Mesenchymal stem cell (in vitro differentiated cells and primary cell): ENCODE measurements at places on chromosomes 12 and 14.

GRCh38 chr14:73884438-73885190 lies 2.0 kb upstream of the ZNF410 start:
- no peak for DNase-seq

- peak; percentile 89 for DNase-seq
Measured at GRCh38 chr12:124379938-124380754, 85.3 kb downstream of the RFLNA start.

- peak; percentile 36 for DNase-seq
Measured at GRCh38 chr12:19841451-19841850, 402.2 kb downstream of the AEBP2 start.

- DNase-seq: no peak
Measured at GRCh38 chr14:92501891-92502351, 11.7 kb upstream of the RIN3 start.

DNA sequence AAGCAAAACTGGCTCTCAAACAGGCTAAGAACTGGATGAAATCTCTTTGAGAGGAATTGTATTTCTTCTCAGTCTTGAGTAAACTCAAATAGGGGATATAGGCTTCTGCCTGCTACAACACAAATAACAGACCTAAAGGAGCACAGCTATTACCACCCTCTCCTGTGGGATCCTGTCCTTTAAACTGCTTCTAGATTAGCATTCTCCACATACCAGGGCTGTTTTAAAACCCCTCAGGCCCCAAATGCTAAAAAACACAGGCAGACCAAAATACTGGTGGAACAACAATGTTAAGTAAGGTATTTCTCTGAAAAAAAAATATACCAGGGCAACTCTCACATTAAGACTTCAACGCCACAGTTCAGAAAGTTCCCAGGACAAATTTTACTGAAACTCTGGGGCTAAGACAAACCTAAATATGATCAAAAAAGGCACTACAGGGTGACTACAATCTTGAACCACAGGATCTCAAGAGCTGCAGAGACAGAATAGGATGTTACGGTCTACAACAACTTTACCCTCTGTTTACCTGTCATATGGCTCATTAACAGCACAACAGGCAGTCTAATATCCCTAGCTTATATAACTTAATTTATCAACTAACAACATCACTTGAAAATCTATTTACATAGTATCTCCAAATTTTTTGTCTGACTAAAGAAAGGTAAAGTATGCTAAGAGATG lies 7.2 kb downstream of the CPNE8 start:
- DNase-seq: no peak

DNA sequence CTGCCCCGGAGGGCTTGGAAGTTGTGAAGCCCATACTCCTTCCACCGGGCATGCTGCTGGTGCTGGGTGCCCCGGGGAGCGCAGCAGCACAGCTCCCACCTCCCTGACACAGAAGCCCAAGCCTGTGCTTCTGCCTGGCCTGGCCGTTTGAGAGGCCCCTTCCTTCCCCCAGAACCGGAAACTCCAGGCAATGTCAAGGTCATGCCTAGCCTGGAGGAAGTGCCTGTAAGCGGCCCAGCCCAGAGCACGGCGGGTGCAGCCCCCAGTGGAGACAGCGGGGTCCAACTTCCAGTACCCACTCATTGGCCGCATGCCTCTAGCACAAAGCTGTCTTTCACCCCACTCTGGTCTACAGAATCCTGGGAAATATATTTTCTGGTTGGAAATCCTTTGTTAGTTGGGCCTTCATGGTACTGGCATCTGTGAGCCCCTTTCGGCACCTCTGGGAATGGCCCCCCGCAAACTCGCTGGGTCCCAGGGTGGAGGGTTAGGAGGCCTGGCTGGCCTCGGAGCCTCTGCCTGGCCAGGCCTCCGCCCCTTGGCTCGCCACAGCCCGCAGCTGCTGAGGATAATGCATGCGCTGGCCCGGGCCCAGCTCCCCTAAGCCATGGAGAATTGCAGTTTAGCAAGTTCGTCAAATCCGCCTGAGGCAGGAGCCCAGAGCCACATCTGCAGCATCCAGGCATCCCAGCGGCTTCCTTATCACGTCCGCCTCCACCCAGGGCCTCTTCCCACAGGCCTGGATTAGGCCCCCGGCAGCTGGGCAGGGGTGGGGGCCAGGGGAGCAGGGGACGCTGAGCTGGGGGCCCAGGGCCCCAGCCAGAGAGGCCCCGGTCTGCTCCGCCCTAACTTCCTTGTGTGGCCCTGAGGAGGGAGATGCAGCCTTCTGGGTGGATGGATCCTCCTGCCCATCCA lies 48.9 kb upstream of the DLK1 start:
- DNase-seq: peak; percentile 83

DNA sequence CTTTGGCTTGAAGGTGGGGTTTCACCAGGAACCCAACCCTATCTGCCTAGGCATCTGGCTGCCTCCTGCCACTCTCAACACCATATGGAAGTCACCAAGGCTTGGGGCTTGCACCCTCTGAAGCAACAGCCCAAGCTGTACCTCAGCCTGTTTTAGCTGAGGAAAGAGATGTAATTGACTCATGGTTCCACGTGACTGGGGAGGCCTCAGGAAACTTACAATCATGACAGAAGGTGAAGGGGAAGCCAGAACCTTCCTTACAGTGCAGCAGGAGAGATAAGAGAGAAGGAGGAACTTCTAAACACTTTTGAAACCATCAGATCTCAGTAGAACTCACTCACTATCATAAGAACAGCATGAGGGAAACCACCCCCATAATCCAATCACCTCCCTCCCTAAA lies 26.9 kb downstream of the GLIPR1L1 start:
- no peak for DNase-seq

DNA sequence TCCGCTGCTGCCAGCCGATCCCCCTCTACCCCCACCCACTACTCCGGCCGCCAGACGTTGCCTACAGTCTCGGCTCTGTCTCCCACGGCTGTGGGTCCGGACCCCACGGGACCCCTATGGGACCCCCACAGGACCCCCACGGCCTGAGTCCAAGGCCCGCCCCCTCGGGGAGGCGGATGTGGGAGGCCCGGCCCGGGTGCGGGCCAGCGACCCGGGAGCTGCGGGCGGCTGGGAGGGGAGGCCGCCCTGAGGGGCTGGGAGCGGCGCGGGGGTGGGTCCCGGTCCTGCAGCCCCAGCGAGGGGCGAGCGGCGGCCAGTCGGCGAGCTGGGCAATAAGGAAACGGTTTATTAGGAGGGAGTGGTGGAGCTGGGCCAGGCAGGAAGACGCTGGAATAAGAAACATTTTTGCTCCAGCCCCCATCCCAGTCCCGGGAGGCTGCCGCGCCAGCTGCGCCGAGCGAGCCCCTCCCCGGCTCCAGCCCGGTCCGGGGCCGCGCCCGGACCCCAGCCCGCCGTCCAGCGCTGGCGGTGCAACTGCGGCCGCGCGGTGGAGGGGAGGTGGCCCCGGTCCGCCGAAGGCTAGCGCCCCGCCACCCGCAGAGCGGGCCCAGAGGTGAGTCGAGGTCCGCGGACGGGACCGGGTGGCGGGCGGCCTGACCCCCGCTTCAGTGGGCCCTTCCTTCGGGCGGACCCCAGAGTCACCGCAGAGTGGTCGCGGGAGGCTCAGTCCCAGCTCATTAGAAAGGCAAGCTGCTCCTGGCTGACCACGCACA lies at the start of gene ACVRL1:
Gene ACVRL1, plus strand, starts transcription at position 422 of the 773 bp plus-strand sequence. CDS start 4,971 bp downstream, outside the sequence.
- DNase-seq: no peak

DNA sequence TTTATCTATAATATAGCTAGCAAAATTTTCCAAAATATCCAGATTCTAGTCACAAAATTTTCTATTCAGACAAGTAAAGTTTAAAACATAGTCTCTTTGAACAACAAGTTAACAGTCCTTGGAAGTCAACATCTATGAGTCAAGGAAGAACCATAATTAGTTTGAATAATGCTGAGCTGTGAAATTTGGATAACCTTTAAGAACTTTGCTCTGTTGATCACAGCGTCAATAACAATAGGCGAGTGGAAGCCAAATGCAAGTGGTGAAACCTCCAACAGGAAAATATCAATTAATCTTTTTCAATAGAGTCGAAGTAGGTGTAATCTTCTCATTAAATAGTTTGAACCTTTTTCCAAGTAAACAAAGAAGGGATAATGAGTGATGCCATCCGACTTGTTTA lies 466.6 kb downstream of the FOXG1 start:
- DNase-seq: peak; percentile 3

GRCh38 chr14:19828314-19828713 lies 24.7 kb downstream of the OR4N2 start:
- no peak for DNase-seq

DNA sequence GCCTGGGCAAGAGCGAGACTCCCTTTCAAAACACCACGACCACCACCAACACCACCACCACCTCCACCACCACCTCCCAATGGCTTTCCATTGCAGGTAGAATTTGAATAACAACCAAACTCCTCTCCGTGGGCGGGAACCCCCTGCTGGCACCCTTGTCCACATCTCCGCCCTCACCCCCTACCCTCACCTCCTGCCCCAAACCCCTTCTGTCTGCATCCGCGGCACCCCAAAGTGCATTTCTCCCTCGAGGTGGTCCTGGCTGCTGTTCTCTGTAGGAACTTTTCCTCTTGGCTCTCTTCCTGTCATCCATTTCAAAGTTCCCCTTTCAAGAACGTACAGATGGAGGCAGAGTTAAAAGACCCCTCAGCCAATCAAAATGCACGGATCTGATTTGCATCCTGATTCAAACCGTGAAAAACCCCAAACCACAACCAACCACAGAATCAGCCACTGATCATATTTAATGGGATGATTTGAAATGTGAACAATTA lies 3.8 kb downstream of the SDSL start:
- DNase-seq: no peak

GRCh38 chr14:26394150-26394810 lies 203.6 kb downstream of the NOVA1 start:
- peak; percentile 8 for DNase-seq

- no peak for DNase-seq
Measured at GRCh38 chr12:29224572-29224971, 75.5 kb downstream of the FAR2 start.
